ENCODE measurements at places on chromosomes 11 and 22.

DNA sequence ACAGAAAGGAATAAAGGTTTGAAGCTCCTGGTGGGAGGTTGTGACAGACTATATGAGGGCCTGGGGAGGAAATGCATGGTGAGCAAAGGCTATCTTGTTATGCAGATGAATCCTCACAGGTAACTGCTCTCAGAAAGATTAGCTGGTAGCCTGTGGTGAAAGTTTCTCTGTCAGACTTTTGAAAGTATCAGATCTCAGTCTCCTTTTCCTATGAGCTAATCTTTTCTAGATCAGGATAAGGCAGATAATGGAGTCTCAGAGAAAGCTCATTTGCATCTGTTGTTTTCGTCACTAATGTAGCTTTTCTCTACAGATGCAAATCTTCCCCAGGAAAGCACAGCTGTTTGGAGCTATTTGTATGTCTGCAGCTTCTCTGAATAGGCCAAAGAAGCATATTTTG is 21.0 kb upstream of the OR6X1 start:
- no peak for DNase-seq

DNA sequence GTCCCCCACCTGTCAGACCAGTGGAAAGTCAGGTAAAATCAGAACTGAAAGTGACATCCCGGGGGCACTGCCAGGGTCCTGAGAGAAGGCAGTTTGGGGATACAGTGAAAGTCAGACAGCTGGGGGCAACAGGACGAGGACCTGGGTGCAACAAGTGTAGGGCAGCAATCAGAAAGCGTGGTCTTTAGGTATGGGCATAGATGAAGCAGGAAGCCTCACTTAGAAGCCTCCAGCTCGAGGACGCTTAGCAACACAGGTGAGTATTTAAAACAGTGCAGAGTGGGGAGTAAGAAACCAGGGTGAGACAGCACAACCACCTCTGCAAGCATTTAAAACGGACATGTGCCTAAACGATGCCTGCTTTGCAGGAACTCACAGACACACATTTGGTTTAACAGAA is 64.6 kb upstream of the POU2AF1 start:
- DNase-seq: peak; percentile 30

GRCh38 chr11:108886005-108886659 is 221.3 kb downstream of the DDX10 start:
- no peak for DNase-seq

DNA sequence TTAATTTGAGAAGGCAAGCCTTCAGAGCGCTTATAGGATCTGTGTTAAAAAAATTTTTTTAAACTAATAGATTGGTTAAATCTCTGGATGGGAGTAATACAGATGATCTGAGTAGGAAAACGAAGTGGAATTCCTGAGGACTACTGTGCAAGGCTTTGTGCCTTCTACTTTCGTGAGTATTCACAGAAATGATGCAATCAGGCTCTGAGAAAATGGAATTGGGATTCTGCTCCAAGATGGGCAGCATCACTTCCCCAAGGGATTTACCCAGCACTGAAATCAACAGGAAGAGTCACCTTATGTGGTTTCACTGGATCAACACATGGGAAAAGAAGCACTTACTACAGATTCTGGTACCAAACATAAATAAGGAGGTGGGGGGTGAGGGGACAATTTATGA is 12.5 kb downstream of the KMT5B start:
- DNase-seq: no peak

DNA sequence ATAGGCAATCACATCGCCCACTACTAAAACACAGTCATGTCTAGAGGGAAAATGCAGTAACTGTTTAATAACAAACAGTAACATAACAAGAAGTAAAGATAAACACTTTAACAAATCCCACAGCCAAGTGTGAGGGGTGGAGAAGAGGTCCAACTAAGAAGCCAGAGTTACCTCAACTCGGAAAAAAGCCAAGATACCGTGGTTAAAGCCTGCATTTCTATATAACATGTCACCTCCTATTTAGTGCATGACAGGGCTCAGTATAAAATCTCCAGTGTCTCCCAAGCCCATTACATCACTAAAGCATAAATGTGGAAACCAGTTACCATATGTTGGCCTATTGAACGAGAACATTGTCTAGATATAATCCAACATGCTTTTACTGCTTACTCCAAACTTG is 281.7 kb downstream of the LRRC4C start:
- DNase-seq: no peak

DNA sequence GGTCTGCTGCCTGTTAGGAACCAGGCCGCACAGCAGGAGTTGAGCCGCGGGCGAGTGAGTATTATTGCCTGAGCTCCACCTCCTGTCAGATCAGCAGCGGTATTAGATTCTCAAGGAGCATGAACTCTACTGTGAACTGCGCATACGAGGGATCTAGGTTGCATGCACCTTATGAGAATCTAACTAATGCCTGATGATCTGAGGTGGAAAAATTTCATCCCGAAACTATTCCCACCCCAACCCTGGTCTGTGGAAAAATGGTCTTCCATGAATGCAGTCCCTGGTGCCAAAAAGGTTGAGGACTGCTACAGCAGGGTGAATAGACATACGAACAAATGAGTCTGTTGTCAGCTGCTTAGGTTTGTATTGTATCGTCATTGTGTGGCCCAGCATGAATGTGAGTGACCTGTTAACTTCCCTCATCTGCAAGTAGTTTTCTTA is 29.8 kb downstream of the RNF141 start:
- DNase-seq: no peak

GRCh38 chr22:20434773-20435172 is 2.9 kb downstream of the SCARF2 start:
- no peak for DNase-seq

- DNase-seq: no peak
These were observed 16.1 kb upstream of the OR51M1 start for GRCh38 chr11:5367448-5368074.

DNA sequence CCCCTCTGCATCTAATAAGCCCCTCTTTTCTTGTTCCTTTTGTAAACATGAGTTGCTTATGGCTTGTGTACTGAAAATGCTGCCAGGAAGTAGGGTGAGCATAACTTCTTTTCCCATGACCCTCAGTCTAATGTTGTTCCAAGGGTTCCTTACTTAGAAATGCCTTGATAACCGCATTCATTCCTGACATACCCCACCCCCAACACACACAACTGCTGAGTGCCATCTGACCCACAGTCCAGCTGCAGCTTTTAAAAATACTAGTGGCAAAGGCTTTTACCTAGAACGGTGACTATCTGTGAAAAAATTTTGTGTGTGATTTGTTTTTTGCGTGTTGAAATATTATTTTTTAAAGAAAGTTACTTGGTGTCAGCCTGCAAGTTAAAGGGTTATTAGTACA is 52.6 kb downstream of the ARHGAP42 start:
- no peak for DNase-seq

DNA sequence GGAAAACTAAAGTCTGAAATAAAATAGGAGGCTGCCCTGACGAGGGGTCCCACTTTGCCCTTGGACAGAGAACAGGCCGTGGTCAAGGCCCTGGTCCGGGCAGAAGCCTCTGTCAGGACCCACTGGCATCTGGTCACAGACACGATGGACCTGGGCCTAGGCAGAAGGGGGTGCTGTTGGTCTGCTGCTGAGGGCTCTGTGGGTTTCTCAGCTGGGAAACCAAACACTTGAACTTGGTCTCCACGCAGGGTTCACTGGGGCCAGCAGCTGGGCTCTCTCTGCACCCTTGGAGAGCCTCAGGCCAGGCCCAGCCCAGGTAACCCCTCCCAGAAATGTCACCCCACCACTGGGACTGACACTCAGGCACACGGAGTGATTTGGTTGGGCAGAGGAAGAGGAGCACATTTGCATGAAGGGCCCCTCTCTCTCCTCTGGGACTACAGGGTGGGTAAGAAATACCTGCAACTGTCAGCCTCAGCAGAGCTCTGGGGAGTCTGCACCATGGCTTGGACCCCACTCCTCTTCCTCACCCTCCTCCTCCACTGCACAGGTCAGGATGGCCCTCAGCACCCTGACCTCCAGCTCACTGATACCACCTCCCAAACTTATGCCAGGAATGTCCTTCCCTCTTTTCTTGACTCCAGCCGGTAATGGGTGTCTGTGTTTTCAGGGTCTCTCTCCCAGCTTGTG is 48.1 kb upstream of the TOP3B start:
- DNase-seq: no peak

Data from NCI-H146 (cell line).